ENCODE measurements at places on chromosomes 3 and 15. TPM values are rescaled to one million over a fixed set of nuclear protein-coding genes. Genes with fewer than 3 reads are reported as not detected.

Gene ISLR2
- not detected for total RNA-seq

Gene NRG4
- not detected for total RNA-seq

Gene RAB5A
- 67.3 TPM for total RNA-seq

Gene LRRK1
- not detected for total RNA-seq

GRCh38 chr3:132788301-132788671 lies 66.1 kb upstream of the NPHP3 start:
- DNase-seq = peak; percentile 7

DNA sequence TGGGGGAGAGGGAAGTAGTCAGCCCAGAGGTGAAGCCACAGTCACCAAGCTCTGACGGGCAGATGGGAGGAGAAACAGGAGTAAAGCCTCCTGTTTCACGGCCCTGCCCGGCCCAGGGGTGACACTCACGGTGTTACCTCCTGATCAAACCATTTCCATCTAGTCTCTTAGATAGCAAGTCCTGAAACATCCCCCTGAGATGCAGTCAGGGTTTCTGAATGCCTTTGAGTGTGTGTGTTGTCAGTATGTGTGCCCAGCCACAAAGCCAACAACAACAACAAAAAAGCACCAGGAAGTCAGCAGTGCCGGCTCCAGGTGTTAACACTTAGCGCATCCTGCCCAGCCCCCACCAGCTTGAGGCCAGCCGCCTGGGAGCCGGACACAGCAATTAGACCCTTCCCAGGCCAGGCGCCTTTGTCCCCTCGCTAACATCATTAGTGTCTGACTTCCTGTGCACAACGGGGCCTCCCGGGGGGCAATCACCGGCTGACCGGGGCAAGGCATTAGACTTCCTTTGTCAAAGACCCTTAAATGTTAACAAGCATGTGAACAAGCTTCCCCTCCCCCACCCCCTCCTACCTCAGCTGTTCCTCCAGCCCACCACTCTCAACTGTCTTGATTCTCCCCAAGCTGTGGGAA lies 34.5 kb downstream of the IL17RD start:
- DNase-seq = peak; percentile 60

DNA sequence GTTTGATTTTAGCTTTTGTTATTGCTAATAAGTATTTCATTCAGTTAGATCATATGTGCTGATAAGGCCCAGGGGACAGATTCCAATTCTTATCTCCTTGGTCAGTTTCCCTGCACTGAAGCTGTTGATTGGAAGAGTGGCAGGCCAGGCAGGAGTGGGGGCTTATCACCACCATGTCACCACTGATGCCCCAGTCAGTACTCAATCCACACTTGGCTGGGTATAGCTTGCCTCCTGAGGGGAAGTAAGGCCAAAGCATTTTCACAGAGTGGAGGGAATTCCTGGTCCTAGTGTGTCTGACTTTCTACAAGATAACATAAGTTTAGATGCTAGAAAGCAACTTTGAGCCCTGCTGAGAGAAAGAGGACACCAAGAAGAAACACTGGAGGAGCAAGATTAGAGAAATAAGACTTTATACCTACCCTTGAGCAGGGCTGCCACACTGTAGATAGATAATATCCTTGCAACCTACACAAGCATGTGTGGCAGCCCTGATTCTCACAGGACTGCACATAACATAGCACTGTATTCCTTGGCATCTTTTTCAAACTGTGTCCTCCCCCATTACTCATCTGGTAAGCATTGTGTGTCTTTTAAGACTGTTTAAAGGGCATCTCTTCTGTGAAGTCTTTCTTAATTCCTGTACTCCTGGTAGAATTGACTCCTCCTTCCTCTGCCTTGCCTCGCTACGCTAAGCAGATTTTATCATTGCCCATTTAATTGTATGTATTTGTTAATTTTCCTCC lies 24.3 kb downstream of the OXNAD1 start:
- no peak for DNase-seq

GRCh38 chr3:55647063-55647462 lies 160.0 kb upstream of the WNT5A start:
- no peak for DNase-seq

- DNase-seq = no peak
These were observed 4.5 kb downstream of the RAF1 start for GRCh38 chr3:12659316-12660015.

DNA sequence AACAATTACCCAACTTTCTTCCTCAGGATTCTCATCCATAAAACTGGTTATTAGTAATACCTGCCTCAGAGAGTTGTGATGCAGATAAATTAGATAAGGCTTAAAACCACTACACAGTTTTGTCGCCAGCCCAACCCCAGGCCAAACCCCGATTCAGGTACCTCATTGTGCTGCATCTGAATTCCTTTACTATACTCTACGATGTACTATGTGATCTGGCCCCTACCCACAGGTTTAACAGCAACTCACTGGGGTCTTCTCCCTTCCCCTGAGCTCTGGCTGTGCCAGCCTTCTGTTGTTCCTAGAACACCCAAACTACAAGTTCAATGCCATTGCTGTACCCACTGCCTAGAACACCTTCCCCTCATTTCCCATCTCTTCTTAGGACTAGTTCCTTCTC lies 64.6 kb downstream of the MYO5A start:
- DNase-seq = no peak

GRCh38 chr3:130974201-130974600 lies 52.4 kb downstream of the ASTE1 start:
- peak; percentile 93 for DNase-seq

DNA sequence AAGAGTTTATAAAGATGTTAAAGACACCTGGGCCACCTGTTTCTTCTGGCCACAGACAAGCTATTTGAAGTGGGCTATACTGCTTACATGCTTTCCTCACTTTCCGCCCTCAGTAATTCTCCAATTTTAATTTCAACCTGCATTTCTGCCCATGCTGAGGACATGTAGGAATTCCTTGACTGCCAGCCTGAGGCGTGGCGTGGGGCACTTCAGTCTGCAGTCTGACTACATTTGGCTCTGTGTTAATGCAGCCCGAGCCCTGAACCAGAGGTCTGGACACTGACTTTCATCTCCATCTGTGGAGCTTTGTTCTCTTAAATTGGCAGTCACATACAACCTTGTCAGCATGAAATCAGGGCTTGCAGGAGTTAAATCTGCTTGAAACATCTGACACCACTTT lies 8.5 kb downstream of the UQCC5 start:
- DNase-seq = no peak

DNA sequence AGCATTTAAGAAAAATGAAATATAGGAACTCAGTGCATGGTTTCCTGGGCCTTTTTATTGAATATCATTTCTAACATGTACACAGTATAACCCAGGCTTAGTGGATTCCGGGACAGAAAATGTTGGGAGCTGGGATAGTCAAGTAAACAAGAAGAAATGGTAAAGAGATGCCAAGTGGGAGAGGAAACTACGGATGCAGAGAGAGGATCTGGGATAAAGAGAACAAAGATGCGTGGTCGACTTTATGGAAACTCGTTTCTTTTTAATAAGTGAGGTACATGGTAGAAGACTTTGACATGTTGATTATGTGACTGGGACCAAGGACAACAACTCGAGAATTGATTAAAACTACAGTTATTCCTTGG lies 1.2 kb upstream of the GPR176 start:
- no peak for DNase-seq

- DNase-seq = no peak
These were observed 17.3 kb downstream of the CCDC54 start for GRCh38 chr3:107394502-107394901.

- DNase-seq = no peak
These were observed 82.2 kb upstream of the CBLB start for GRCh38 chr3:105950881-105951600.

DNA sequence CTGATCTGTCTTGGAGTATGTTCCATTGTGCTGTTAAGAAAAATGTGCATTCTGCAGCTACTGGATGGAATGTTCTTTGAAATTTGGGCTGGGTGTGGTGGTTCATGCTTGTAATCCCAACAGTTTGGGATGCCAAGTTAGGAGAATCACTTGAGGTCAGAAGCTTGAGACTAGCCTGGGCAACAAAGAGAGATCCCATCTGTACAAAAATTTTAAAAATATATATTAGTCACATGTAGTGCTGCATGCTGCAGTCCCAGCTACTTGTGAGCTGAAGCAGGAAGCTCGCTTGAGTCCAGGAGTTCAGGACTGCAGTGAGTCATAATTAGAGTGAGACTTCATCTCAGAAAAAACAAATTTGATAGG lies 62.8 kb upstream of the PLSCR4 start:
- DNase-seq = no peak

DNA sequence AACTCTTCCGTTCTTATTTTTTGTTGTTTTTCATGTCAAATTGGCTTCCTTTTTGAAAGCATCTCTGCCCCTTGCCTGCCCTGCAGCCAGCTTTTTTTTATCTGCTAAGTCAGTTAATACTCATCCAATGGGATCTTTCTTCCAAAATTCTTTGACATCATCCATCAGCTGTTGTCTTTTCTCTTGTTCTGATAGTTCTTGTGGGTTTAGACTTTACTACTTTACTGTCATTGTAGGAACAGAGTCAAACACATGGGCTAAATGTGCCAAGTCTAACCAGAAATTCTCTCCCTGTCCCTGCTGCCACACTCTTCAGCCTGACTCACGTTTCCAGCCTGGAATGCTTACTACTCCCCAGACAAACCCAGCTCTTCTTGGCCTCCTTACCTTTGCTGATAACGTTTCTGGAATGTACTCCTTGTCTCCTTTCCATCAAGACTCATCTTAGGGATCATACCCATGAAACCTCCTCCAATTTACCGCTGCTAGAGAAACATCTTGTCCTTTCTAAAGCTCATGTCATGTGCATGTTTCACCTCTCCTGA lies 10.7 kb upstream of the VPS8 start:
- DNase-seq = no peak

DNA sequence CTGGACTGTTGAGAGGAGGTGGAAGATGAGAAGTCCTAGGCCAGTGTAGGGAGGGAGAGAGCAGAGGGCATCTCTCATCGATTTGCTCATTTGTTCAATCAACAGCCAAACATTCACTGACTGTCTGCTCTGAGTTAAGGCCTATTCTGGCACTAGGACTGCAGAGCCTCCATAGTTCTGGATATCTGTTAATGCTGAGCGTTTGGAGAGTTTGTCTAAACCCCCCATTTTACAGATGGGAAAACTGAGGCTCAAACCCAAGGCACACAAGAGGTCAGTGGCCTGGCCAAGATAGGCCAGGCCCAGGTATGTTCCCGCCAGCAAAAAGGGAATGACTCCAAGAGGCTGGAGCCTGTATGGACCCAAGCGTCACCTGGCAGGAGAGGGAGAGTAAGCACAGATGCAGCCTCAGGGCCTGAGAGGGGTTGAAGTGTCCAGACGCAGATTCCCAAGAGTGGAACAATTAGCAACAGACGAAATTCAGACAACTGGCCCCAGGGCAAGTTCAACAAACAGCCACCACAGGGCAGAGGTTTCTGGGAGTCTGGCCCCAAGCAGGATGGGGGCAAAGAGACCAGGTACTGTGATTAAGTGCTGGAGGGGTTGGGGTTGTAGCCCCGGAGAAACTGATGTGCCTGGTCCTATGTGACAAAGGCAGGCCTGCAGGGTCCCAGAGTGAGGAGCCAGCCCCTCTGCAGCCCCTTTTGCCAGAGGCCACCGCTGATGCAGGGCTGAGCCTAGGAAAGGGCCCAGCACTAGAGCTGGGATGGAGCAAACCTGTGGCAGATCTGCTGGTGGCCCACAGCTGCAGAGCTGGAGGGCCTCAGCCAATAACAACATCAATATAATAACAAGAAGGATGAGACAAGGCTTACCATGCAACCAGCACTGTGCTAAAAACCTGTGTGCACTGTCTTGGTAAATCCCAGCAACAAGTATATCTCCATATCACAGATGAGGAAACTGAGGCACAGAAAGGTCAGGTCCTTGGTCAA lies 245.1 kb upstream of the TLE3 start:
- no peak for DNase-seq

GRCh38 chr15:31372635-31373091 lies 46.0 kb downstream of the KLF13 start:
- peak; percentile 28 for DNase-seq

DNA sequence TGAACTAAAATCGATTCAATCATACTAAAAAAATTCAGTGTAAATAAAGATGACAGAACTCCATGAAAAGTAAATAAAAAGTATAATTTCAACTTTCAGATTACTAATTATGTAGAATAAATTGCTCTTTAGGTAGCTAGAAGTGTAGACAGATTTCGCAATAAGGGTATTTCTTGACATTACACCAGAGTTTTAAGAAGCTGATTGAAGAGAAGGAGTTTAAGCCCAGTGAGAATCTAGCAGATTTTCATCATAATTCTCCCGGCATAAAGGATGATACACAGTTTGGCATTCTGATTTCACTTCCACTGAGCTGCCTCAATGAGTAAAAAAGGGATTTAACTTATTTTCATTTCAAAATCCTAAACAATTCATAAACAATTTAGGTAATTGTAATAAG lies 259.2 kb downstream of the NEK10 start:
- DNase-seq = no peak
